NCI-H146 (cell line): ENCODE measurements at places on chromosomes 1 and 21.

DNA sequence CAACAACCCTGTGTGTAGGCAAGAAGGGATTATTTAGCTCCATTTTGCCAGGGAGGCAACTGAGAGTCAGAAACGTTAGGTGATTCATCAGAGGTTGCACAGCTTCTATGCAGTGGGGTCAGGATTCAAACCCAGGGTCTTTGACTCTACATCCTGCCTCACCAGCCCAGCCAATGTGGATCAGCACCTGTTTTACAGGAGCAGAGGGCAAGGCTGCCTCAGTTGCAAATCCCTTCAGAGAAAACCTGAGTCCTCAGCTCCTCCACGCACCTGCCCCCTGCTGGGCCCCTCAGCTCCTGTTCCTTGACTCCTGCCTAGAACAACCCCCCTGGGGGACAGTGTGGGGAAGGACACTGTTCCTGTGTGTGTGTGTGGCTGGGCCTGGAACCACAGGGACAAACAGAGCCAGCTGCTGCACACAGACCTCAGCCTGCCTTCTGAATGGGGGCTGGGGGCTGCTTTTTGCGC, 61.6 kb downstream of the LRRN2 start:
- DNase-seq: peak; percentile 11

DNA sequence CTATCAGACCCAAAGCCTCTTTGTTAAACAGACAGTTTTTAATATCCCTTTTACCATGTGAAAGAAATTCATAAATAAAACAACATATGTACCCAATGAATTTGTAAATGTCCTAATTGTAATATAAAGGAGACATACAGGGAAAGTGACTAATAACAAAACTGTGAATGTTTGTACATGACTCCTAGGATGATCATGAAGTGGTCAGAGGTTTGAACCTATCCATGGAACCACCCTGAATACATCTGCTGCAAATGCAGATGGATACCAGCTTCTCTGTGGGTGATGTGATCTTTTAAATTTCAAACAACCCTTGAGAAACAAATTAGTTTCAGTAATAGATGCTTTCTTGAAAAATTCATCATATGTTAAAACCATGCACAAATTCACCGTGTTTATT, 16.7 kb upstream of the ACBD3 start:
- DNase-seq: no peak

DNA sequence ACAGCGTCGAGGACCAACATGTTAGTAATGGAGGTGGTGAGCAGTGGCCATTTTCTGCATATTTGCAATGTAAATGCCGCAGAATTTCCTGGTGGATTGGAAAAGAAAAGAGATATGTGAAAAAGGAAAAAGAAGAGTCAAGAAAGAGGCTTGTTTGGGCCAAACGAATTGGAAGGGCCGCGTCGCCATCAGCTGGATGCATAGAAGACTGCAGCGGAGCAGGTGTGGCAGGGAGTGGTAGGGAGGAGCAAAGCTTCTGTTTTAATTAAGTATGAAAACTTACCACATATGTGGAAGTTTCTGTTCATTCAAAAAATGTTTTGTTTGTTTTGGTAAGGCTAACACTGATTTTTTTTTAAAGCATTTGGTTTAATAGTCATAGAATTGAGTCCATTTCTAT, 690.7 kb downstream of the NCAM2 start:
- DNase-seq: peak; percentile 14

DNA sequence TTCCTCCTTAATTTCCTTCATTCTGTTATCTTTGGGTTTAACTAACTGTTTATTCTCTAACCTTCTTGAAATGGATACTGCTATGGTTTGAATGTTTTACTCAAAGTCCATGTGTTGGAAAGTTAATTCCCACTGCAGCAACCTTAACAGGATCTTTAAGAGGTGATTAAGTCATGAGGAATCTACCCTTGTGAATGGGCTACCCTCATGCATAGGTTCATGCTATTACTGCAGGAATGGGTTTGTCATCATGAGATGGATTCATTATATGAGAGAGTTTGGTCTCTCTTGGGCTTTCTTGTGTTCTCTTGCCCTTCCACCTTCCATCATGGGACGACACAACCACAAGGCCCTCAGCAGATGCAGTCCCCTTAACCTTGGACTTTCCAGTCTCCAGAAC, 516.9 kb downstream of the ADGRL2 start:
- no peak for DNase-seq
